ENCODE measurements at places on chromosomes 3 and 15.

DNA sequence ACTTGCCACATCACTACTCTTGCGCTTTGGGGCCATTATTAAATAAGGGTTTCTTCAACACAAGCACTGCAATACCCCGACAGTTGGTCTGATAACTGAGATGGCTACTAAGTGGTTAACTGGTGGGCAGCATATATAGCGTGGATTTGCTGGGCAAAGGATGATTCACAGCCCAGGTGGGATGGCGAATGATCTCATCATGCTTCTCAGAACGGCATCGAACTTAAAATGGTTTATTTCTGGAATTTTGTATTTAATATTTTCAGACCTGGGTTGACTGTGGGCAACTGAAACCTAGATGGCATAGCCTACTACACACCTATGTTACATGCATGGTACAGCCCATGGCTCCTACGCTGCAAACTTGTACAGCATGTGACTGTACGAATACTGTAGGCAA, 26.8 kb upstream of the TKT start:
- DNase-seq = no peak

DNA sequence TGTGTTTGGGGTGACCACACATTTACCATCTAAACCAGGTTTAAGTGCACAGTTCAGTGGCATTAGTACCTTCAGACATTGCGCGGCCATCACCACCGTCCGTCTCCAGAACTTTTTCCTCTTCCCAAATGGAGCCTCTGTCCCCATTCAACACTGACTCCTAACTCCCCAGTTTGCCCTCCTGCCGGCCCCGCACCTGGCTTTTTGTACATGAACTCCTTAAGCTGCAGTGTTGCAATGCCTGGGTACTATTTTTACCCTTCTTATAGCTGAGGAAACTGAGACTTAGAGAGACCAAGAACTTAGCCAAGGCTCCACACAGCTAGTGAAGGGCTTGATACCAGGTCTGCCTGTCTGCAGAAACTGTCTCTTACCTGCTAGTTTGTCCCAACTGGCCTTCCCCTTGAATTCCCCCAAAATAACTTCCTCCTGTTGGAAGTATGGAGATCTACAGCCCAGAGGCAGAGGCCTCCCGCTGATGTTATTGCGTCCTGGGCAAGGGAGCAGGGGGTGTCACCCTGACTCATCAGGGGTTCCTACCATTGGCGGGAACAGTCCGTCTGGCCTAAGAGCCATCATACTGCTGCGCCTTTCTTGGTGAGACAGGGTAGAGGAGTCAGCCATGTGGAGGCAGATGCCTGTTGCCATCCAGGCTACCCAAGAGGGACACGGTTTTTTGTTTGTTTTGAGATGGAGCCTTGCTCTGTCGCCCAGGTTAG, 65.6 kb downstream of the GRIP2 start:
- DNase-seq = no peak

DNA sequence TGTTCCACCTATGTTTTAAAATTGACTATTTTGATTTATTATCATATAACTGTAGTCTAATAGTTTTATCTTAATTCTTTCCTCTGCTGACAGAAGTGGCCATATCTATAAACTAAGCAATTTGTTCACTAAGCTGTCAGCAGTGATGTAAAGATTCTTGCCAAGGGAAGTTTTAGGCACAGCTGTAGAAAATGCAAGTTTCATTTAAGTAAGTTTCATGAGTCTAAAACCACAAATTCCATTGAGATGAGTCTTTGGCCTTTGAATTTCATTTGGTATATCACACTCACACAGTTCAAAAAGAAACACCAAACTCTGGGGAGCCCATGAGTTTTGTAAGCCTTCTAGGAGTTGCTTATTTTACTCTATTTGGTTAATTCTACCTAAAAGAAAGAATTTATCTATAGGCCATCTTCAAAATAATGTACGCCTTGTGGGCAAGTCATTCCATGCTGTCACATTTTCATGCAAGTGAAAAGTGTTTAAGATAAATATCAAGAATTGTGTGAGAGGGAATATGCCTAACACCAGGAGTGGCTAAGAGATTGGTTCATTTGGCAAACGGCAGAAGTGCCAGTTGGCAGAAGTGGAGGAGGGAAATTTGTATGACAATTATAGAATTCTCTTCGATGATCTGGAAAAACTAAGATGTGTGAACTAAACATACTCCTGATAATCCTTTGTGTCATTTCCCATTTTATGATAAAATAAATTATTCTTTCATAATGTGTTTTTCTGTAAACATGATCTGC, 292.9 kb downstream of the ZIC4 start:
- no peak for DNase-seq

DNA sequence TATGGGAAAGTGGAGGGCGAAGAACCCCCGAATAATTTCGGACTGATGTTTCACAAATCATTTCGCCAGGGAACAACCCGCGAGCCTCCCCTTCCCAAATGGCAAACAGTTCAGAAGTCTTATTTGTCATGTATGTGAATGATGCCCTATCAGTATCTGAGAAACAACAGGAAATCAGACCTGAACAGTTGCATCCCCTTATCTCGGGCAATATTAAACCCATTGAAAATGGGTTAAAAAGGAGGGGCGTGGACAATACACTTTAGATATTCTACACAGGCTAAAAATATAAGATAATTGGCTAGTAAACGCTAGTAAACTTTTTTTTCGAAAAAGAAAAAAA, 1003.3 kb upstream of the NR2F2 start:
- no peak for DNase-seq

- DNase-seq = no peak
These were observed 90.2 kb upstream of the LMOD3 start for GRCh38 chr3:69212411-69213160.
